ENCODE measurements at places on chromosomes 4 and X.

DNA sequence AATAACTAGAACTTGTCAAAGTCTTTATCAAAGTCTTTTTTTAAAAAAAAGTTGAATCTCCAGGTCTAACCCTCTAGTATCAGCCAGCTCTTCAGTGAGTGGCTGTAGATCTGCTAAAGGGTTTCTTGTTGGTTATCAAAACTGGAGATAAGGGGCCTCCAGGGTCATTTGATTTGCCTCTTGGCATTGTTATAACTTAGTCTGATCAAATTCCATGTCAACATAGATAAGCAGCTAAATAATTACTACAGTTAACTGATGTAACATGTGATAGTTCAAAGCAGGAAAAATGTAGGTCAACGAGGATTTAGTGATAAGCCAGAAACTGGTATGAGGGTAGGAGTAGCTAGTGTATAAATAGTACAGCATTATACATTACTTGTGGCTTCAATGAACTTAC is 465.1 kb downstream of the PDHA2 start:
- no peak for DNase-seq

- no peak for DNase-seq
These were observed 51.8 kb upstream of the CBLL2 start for GRCh38 chrX:22220941-22221340.

DNA sequence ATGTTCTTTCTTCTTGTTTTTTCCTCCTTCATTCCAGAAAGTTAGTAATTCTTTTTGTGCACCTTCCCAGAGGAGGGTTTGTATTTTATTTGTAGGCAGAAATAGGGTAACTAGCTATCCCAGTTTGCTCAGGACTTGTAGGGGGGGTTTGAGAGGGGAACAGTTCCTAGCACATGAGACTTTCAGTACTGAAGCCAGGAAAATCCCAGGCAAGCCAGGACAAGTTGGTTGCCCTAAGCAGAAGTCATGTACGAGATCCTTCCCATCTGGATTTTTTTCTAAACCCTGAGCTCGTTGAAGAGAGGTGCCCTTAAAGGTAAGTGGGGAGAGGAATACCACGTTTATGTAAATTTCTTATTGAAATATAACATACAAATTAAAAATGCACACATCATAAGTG is 15.6 kb upstream of the TAB3 start:
- no peak for DNase-seq

DNA sequence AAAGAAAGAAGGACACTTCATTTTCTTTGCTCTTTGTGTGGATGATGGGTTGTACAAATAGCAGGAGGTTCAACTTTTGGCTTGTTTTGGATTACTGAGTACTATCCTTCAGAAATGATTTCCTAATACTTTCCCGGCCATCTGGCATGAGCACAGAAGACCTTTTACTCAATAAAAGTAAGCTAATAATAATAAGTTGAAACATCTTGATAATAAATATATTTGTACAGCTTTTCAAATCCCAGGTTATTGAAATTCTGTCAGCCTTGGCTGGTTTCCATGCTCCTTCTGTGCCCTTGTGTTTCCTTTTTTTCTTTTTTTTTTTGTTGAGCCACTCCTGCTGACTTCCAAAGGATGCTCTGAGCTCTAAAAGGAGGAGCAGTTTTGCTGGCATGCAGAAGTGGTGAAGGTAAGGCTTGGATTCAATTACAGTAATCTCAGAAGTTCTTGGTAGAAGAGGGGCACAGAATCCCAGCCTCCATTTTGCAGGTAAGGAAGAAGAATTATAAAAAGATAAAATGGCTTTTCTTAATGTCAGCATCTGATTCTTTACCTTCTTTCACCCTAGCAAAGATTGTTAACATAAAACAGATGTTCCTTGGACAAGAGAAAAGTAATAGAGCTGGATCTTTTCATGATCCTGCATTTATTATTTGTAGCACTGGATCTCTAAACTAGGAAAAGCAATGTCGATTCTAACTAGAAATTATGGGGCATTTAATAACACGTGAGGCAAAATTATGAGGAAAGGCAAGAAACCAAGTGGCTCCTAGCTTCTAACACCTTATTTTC is 31.9 kb downstream of the REPS2 start:
- DNase-seq, result no peak

DNA sequence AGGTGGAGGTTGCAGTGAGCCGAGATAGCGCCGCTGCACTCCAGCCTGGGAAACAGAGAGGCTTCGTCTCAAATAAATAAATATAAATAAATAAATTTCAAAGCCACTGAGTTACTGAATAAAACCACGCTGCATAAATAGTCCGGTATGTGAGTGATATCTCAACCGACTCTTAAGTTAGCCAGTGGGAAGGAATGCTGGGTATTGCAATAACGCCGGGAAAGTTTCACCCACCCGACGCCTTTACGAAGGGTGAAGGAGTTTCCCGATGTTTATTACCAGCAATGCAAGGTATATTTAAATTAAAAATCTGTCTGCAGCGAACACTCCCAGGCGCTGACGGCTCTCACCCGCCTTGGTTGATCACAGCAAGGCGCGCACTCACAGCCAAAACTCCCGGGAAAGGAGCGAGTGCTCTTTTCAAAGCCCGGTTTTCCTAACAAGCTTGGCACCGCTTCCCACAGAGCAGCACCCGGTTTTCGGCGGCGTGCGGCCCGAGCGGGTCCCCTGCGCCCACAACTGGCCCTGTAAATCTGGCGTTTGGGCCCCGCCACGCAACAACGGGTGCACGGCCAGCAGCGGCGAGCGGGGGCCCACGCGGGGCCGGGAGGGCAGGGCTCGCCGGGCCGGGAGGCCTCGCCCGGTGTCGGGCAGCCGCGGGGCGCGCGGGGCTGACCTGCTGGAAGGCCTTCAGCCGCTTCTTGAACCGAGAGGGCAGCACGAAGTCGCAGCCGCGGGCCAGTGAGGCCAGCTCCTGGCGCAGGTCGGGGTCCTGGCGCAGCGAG is 13.7 kb downstream of the PPP2R3B start:
- DNase-seq, result no peak

Measured in hematopoietic multipotent progenitor cell treated with erythropoietin and hydrocortisone succinate and interleukin-3 and kit ligand, for 8 days (in vitro differentiated cells).